Breast epithelium (tissue), 4 donors: ENCODE measurements at places on chromosomes 3 and 15. TPM values are rescaled to one million over a fixed set of nuclear protein-coding genes. Genes with fewer than 3 reads are reported as not detected.

DNA sequence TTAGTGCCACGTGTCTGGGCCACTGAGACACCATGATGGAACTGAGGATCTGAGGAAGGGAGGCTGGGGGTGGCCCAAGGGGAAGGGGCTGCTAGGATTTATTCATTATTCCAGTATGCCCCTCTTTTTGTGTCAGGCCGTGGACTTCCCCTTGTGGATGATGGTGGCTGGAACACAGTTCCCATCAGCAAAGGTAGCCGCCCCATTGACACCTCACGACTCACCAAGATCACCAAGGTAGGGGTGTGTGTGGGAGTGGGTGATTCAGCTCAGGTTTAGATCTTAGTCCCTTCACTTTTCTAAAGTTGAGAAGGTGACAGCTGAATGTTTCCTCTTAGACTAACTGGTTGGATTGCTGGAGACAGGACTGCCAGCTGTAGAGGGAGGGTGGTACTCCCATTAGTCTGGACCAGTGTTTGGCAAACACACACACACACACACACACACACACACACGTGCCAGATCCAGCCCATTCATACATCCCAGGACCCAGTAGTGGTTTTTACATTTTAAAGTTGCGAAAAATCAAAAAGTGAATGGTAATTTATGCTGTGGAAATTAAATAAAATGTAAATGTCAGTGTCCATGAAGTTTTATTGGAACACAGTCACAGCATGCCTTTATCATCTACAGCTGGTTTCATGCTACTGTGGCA, 11.4 kb downstream of the EIF4G1 start:
- H3K27ac ChIP-seq, result no peak overlapping the region
- peaks cover 50% of the 10 kb centered on the region for H3K36me3 ChIP-seq
- no peaks in the 10 kb centered on the region for H3K27me3 ChIP-seq
- no peak for DNase-seq

DNA sequence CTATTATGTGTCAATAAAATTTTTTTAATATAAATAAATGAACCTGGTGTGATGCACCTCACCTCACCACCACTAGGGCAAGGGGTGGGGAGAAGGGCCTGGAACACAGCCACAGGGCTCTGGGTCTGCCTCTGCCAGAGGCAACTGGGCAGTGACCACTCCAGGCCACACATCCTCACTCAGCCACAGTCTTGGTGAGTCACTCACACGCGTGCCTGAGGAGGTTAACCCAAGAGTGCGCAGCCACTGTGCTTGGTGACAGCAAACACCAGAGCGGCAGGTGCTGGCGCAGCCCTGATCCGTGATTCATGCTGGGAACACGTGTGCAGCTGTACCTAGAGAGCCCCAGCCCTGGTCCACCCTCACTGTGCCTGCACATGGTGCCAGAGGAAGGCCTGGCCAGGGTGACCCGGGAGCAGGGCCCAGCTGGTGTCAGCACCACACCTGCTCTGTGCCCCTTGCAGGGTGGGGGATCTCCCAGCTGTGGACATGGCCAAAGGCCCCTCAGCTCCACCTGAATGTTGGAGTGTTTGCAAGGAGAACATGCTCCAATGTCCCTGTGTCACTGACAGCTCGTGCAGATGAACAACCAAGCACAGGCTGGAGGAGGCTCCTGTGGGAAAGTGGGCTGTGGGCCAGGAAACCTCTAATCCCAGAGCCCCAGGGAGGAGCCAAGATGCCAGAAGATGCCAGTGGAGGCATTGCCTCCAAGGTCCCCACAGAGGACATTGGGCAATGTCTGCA, 2.1 kb downstream of the SLC41A3 start:
- DNase-seq, result peak; percentile 70
- no peaks in the 10 kb centered on the region for H3K27me3 ChIP-seq

DNA sequence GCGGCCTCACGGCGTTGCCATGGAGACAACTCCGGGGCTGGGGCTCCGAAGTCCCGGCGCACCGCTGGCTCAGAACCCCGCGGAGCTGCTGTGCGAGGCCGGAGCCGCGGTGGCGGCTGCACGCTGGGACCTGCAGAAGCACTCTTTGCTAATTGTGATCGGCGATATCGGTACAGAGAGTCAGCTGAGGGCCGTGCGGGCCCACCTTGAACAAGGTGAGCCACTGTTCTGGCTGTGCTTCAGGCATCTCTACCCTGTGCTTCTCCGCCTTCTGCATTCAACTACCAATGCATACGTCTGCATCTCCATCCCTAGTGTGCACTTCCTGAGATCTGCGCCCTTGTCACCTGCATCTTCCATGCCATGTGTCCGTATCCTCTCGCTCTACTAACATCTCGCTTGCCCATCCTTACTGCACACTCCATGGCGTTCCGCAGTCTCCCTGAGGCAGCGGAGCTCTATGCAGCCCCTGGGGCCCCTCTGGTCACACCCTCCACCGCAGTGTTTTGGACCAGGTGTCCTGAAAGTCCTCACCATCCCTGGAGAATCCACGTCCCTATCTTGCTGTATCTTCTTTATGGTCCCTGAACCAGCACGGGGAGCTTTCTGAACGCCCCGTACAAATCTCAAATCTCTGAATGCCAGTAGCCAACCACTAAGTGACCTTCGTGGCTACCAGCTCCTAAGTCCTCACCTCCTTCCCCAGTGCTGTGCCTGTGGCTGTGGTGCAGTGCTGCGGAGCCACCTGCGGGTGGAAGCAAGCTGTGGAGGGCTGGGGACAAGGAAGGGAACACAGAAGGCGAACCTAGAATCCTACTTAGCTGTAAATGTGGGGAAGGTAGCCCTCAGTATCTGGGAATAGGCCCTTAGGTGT, 6.2 kb upstream of the MAP1A start:
- DNase-seq, result no peak
- H3K27me3 ChIP-seq, result no peaks in the 10 kb centered on the region
- H3K4me3 ChIP-seq, result peak overlapping the region; percentile 68
- H3K27ac ChIP-seq, result peak overlapping the region; percentile 85
- no peaks in the 10 kb centered on the region for H3K36me3 ChIP-seq

Gene TEX9
- 3.4 TPM for total RNA-seq

DNA sequence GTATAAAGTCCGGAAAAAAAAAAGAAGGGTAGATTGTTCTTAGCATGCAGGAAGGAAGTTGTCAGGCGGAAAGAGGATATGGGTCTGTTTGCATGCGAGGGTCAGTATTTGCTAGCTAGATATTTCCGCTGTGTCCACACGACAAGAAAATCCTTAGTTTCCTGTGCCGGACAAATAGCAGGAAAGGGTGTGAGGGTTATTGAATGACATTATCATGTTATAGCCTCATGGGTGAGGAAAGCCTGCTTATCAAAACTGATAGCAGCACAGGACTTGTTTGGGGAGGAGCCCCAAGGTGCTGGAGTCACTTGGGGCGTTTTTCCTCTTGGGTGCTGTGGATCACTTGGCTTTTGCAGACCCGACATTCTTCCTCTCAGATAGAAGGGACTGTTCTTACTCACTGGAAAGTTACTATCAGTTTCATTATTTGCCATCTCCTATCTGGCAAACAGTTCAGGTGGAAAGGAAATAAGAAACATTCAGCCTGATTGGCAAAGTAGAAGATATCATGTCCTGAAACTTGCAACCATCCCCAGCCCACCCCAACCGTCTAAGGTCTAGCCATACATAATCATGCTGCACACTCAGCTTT, 127.2 kb upstream of the DPH6 start:
- DNase-seq, result no peak
- no peaks in the 10 kb centered on the region for H3K36me3 ChIP-seq
- H3K4me1 ChIP-seq, result peaks cover 5% of the 10 kb centered on the region
- no peak overlapping the region for H3K4me3 ChIP-seq
- no peaks in the 10 kb centered on the region for H3K27me3 ChIP-seq

DNA sequence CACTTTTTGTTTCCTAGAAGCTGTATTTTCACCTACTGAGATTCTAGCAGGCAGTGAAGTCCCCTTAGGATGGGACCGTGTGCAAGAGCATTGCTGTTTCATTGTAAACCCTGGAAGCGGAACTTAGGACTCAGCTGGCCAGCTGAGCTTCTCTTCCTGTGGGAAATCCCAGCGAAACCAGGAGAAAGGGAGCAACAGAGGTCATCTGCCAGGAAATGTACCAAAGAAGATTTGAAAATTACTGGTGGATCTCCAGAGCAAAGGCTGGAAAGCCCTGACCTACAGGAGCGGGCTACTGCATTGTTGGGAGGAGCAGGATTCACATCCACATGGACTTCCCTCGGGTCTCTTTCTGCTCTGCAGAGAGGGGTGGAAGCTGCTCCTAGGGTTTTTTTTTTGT, 7.6 kb upstream of the ADPRH start:
- no peak overlapping the region for H3K4me3 ChIP-seq
- H3K27ac ChIP-seq, result no peak overlapping the region
- H3K36me3 ChIP-seq, result no peaks in the 10 kb centered on the region
- no peak for DNase-seq
- no peaks in the 10 kb centered on the region for H3K4me1 ChIP-seq
- H3K27me3 ChIP-seq, result no peaks in the 10 kb centered on the region

DNA sequence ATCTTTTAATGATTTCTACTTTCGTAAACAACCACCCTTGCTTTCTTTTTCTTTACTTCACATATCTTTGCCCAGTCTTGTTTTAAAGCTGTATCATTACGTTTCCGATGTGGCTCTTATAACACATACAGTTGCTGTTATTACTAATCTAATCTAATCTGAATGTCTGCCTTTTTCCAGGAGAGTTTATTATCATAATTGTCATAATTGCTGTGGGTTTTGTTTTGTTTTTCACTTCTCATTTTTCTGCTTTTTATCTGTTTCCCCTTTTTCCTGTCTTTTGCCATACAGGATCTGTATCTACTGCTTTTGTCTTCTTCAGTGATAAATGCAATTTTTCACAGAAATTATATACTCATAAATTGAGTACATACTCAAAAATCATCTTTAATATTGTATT, 24.9 kb downstream of the HACL1 start:
- no peak overlapping the region for H3K4me3 ChIP-seq
- H3K27me3 ChIP-seq, result no peaks in the 10 kb centered on the region
- H3K4me1 ChIP-seq, result no peaks in the 10 kb centered on the region
- no peak for DNase-seq
